Hindlimb muscle (tissue), 1 donor: ENCODE measurements at places on chromosomes 4 and X.

- no peak for DNase-seq
These were observed 22.2 kb downstream of the FABP2 start for GRCh38 chr4:119299741-119300100.

DNA sequence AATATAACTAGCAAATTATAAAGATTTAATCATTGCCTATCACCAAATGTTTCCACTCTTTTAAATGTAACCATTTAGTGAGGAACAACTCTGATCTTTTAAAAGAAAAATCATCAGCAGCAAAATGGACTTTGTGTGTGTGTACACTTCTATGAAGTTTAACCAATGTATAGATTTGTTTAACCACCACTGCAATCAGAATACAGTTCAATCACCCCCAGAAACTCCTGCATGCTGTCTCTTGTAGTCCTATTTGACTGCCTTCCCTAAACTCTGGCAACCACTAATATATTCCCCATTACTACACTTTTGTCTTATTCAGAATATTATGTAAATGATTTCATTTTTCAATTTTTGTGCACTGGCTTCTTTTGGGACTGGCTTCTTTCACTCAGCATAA, 1.7 kb upstream of the TCEAL8 start:
- DNase-seq = no peak

- peak; percentile 42 for DNase-seq
These were observed 47.3 kb upstream of the TLR3 start for GRCh38 chr4:186021461-186022167.

GRCh38 chr4:107857741-107858140, 33.0 kb downstream of the SGMS2 start:
- DNase-seq = no peak

GRCh38 chr4:123623611-123624010, 227.0 kb downstream of the SPRY1 start:
- no peak for DNase-seq

DNA sequence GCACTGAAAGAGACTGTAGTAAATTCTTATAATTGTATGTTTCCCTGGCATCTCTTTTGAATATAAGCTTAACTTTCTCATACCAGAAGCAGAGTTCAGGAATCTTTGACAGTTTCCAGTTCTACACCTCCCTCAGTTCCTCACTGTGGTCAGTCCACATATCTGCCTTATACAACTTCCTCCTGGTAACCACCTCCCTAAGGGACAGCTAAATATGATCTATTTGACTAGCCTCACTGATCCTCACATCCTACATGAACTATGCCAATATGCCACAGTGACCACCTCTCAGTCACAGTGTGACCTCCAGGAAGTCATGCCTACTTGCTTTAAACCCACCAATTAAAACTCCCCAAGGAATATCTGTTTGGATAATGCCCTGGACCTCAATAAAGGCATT, 51.6 kb upstream of the HDAC8 start:
- DNase-seq = no peak
